Fibroblast of skin of right biceps (primary cell): ENCODE measurements at places on chromosomes 3 and 15.

DNA sequence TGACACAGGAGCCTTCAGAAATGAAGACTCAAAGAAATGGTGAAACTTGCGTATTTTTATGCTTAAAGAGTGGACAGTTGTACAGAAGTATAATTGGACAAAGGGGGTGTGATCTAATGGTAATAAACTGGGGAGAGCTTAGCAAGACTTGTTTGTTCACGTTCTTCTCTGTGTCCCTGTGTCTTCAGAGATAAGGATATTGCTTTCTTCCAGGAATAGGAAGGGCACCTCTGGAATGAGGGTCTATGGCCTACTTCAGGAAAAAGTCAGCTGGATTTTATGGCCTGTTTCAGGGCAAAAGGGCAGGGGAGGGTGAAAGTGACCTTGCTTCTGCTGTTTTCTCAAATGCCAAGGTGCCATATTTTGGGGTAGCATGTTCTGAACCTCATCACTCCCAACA lies 4.5 kb upstream of the TOPAZ1 start:
- no peak for DNase-seq

GRCh38 chr3:34198309-34198708 lies 399.9 kb downstream of the PDCD6IP start:
- DNase-seq = no peak

DNA sequence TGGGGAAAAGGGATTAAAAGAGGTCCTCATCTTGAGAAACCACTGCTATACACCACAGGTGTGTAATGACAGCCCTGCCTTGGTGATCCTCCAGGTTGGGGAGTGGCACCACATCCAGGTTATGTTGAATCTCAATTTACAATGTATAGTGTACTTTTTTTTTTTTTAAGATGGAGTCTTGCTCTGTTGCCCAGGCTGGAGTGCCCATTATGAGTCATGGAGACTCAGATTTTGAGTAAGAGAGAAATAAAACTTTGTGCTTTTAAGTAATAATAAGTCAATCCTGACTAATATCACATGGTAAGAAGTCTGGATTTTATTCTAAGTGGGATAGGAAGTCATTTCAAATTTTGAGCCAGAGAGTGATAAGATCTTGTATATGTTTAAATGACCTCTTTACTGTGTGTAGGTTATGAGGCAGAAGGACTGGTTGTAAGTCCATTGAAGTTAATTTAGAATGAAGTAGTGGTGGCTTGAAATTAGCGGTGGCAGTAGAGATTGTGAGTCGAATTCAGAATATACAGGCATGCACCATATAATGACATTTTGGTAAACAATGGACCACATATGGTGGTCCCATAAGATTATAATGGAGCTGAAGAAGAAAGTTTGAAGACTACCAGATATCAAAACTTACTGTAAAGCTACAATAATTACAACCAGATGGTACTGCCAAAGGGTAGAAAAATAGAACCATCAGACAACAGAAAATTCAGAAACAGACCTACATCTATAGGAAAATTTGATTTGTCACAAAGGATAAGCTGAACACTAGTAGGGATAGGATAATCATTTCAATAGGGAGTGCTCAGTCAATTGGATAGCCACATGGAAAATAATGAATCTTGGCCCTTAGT lies 20.7 kb downstream of the POPDC2 start:
- peak; percentile 38 for DNase-seq

DNA sequence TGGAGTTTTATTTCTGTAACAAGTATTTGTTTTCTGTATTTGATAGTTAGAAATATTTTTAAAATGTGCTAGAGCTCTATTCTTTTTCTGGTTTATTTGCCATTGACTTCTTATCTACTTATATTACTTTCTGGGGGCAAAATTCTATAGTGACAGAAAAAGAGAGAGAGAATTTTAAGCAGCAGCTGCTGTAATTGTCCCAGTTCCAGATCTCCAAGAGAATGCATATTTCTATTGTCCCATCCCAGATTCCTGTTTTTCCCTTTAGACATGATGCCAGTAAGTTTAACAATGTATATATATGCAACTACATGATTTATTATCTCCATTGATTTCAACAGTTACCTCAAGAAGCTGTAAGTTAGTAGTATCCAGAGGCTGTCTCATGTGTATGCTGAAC lies 541.7 kb upstream of the ZNF385D start:
- DNase-seq = no peak

GRCh38 chr15:44093836-44094235 lies 101.2 kb downstream of the FRMD5 start:
- peak; percentile 21 for DNase-seq

GRCh38 chr15:51342227-51342999 lies 958 bp downstream of the GLDN start:
- no peak for DNase-seq

DNA sequence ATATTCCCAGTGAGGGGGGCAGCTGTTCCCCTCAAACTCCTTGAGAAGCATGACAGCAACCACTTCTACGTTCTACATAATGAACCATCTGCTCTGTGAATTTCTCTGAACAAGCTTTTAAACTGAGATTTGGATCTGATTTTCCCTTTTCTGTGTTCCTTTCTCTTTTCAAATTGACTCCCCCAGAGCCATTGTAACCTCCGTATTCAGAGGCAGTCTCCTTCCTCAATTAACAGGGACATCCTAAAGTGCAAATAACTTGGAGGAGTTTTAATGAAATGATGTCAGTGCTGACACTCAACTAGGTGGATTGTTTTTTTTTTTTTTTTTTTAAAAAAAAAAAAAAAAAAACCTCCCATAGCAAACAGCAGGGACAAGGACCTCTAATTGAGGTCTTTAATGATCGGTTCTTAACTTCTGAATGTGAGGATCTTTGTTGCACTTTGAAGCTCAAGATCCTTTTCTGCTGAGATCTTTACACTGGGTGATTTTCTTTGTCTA lies 48.8 kb downstream of the ADAMTS9 start:
- DNase-seq = no peak

- DNase-seq = peak; percentile 67
These were observed 607 bp upstream of the IMP3 start for GRCh38 chr15:75640483-75641178.

DNA sequence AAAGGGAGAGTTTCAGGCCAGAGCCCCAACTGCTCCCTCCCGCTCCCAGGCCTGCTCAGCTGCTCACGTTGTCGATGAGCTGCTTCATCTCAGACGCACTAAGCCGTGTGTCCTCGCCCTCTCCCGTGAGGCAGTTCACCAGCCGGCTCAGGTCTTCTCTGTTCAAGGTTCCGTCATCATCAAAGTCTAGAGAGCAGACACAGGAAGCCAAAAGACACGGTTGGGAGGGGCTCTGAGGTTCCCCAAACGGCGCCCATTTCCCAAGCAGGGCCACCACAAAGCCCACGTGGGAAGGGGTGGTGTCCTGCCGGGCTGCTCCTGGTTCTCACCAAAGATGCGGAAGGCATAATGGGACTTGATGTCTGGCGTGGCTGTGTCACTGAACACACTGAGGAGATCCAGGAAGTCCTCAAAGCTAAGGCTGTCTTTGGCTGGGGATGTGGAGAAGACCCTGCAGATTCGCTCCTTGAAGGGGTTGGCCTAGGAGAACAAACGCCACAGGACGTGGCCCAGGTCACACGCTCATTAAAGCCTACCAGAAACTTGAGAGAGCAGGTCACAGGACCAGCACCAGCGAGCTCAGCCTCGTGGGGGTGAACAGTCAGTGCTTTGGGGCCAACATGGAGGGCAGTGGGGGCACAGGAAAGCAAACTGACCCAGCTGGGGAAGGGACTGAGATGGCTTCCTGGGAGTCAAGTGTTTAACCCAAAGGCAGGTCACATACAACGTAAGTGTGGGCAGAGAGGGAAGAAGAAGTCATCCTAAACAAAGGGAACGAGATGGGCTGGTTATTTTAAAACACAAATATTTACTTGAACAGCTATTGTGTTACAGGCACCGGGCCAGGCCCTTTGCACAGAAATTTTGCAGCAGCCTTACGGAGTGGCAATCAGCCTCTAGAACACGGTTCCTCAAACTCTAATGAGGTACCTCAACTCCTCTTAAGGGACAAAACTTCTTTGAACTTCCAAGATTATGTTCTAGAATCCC lies 2.4 kb downstream of the CIB1 start:
- no peak for DNase-seq

DNA sequence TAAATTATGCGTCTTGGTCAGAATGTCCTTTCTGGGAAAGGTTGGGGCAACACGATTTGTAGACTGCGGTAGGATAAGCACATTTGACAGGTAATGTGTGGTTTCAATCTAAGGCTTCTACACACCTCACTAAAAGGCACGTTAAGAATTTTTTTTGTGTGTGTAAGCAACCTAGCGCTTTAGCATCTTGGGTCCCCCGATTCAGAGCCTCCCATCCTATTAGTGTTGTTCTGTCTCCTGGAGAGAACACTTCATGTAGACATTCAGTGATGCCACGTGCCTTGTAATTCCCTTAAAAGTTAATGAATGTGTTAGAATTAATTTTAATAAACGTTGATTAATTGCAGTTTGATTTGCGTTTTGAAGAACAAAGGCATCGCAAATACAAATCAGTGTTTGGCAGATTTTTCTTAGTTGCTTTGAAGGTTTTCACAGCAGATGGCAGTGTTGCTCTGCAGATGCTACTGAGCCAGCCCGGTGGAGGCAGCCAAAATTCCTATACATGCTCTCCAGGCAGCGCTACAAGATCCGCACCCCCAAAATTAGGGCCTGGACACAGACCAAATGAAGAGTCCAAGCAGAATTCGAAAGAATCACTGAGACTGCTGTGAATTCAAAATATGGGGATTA lies 63.5 kb downstream of the OTOL1 start:
- peak; percentile 56 for DNase-seq

- DNase-seq = no peak
These were observed 309.0 kb downstream of the ULK4 start for GRCh38 chr3:41652931-41653330.

DNA sequence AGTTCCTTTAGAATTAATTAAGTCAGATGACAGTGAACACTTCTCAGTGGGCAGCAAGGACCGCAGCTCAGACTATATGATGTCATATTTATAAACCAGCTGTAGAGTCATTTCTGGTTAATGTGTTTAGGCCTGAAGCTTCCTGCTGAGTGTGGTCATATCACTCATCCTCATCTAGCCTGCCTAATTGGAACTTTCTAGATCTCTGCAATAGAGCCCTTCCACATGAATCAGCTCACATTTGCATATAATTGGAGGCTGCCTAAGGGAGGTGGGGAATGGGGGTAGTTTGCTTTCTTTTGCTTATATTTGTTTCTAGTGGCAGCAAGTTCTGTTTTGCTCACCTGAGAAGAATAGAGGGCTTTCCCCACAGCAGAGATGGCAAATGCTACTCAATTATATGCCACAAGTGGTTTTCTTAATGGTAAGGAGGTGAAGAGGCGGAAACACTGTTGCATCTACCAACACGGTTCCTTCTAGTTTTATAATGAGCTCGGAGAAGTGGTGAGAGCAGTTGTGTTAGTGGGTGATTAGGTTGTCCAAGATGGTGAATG lies 148.1 kb downstream of the KLHL25 start:
- DNase-seq = peak; percentile 82

DNA sequence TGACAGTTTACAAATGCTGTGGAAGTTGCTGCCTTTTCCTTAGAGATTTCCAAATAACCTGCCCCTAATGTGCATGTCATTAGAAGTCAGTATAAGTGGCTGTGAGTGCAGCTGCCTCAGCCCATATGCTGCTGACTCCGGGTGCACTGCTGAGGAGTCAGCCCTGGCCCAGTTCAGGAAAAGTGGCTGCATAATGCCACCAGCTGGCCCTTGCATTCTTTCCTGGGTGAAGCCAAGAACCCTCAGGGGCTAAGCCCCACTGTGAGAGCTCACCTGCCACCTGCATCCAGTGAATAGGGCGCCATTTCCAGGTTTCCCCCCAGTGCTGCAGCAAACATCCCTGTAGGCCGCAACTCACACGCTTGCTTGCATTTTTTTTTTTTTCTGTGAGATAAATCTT lies 139.9 kb downstream of the TJP1 start:
- no peak for DNase-seq

- DNase-seq = no peak
These were observed 30.3 kb upstream of the UACA start for GRCh38 chr15:70793694-70794093.

DNA sequence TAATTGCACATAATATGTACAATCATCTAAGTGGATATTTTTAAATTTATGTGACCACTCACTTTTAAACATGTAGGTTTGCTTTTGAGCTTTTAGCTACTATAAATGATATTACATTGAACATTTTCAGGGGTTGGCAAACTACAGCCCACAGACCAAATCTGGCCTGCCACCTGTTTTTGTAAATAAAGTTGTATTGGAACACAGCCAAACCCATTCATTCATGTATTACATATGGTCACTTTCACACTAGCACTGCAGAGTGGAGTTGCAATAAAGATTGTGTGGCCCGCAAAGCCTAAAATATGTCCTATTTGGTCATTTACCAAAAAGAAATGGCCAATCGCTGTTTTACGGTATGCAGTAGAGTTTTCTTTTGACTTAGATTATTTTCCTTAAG lies 21.2 kb downstream of the CMTM7 start:
- DNase-seq = no peak

GRCh38 chr3:192026661-192027060 lies 565.7 kb downstream of the PYDC2 start:
- no peak for DNase-seq
